BJ (cell line): ENCODE measurements at places on chromosomes 5 and 9.
A peak's percentile ranks its signal among the peaks of the same experiment; 100 is the strongest.

DNA sequence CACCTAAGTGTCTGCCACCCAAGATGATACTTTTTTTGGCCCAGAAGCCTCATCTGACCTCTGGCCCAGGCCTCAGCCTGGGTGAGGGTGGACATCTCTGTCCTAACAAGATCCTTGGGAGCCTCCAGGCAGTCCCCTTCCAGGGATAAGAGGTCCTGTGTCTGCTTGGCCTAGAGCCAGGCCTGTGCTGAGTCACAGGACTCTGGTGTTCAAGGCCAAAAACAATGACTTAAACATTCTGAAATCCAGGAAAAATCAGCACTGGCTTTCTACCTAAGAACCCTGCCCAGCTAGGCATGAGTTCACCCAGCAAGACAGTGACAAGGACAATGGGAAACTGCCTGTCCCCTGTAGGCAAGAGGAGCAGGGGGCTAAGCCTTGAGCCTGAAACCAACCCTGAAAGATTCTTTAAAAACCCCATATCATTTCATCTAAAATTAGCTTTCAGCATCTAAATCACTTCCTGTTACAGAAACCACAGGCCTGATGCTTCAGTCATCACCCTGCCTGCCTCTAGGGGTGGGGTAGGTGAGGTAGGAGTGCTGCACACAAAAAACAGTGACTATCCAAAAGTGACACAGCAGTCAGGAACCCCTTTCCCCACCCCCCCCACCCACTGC, 29.9 kb downstream of the CSF2 start:
- DNase-seq = peak; percentile 85

GRCh38 chr5:19917588-19918122, 70.3 kb downstream of the CDH18 start:
- DNase-seq = no peak

GRCh38 chr5:71631070-71631469, 43.9 kb downstream of the MCCC2 start:
- DNase-seq = no peak

- no peak for DNase-seq
These were observed 137.7 kb upstream of the LMX1B start for GRCh38 chr9:126475933-126476555.
